ENCODE measurements at places on chromosomes 11 and 22.

DNA sequence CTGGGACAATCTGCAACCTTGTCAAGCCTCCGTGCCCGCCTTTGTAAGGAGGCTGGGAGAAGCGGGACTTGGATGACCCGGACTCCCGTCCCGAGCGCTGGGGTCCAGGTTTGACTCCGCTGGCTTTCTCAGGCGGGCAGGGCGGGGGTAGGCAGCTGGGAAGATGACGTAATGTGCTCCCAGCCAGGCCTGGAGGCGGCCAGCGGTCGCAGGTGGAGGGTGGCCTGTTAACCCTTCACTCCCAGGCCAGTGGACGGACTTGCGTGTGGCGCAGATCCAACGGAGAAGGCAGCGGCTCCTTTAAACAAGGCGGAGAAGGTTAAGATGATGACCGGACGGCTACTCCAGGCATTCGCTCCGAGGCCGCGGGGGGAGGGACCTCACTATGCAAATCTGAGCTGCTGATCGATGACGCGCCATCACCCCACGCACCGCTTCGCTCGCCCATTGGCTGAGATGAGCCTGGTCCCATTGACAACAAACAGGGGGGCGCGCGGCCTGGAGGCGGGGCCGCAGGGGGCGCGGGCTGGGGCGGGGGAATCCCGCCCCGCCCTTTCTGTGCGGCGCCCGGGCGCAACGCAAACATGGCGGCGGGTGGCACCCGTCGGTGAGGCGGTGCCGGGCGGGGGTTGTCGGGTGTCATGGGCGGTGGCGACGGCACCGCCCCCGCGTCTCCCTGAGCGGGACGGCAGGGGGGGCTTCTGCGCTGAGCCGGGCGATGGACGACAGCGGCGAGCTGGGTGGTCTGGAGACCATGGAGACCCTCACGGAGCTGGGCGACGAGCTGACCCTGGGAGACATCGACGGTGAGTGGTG lies at the start of gene SREBF2:
TSS of gene SREBF2 (plus strand) at position 553 of the 816 bp plus-strand sequence. CDS start at position 719, 166 bp downstream.
- DNase-seq = peak; percentile 91

GRCh38 chr22:46674367-46674781 lies 54.2 kb downstream of the GRAMD4 start:
- DNase-seq = no peak

DNA sequence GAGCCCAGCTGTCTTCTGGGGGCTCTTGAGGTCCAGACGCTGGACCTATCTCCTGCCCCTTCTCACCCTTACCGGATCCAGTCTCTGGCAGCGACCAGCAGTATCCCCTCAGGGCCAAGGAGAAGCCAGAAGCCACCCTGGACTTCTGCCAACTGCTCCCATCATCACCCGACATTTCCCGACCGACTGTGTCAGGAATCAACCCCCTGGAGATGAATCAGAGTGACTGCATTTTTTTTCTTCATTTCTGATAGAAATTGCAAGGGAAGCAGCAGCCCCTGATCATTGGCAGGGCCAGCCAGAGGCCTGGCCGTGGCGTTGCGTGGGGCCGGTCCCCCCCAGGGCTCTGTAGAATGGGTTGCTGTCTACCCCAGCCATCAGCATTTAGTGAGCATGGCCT lies 5.2 kb upstream of the LIF start:
- DNase-seq = no peak

DNA sequence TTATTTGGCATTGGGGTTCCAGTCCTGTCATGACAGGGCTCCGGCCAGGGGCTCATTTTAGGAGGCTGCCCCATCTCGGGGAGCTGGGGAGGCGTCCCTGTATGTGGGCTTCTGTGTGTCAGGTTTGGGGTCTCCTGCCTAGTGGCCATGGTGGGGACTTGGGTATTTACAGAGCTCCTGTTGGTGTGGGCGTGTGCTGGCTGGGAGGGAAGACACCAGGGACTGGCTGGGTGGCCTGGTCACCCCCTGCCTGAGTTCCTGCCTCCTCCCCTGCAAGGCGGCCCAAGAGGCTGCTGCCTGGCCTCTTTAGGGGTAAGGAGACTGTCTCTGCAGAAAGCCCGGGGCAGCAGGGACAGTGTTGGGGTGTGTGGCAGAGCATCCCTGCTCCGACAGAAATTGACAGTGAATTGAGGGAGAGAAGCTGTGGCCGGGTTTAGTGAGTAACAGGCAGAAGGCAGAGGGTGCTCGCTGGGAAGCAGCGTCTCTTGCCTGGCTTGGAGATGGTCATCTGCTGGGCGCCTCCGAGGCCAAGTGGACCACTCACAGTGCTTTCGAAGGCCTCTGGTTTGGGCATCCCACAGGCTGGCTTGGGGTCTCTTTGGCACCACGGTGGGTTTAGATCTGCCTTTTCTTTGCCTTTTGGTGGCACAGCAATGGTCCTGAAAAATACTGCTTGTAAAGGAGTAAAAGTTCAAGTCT lies 40.3 kb upstream of the GRAMD4 start:
- DNase-seq = no peak

GRCh38 chr11:14114269-14114668 lies 151.7 kb downstream of the SPON1 start:
- no peak for DNase-seq

GRCh38 chr11:45166604-45166897 lies 20.1 kb downstream of the PRDM11 start:
- peak; percentile 48 for DNase-seq

- no peak for DNase-seq
Measured at GRCh38 chr11:134663506-134664313, 251.7 kb upstream of the B3GAT1 start.

GRCh38 chr22:29029202-29030000 lies 32.2 kb downstream of the C22orf31 start:
- DNase-seq = no peak

DNA sequence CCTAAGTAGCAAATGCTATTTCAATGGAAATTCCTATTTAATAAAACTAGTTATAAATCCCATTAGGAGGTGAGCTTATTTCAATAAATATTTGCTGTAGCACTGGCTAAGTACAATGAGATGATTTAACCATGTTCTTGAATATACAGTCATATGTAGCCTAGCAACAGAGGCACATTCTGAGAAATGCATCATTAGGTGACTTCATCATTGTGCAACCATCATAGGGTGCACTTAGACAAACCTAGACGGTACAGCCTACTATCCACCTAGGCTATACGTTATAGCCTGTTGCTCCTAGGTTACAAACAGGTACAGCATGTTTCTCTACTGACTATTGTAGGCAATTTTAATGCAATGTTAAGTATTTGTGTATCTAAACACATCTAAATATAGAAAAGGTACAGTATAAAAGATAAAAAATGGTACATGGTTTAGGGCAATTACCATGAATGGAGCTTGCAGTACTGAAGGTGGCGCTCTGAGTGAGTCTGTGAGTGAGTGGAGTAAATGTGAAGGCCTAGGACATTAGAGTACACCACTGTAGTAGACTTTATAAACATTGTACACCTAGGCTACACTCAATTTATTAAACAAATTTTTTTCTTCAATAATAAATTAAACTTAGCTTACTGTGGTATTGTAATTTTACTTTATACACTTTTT lies 350.1 kb downstream of the CASP12 start:
- no peak for DNase-seq
